ENCODE measurements at places on chromosomes 7 and 10.

DNA sequence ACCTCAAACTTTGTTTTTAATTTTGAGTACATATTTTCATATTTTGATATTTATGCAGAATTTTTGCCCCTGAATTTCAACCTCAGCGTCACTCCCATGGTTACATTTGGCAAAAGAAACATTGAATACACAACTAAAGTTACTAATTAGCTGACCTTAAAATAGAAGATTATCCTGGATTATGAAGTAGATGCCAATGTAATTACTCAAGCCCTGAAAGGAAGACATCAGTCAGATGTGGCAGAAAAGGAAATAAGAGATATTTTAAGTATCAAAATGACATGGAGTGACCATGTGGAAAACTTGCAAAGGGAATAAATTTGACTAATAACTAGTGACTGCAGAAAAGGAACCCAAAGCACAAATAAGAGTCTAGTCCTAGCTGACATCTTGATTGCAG lies 701.3 kb upstream of the KCND2 start:
- H3K4me1 ChIP-seq = no peaks in the 10 kb centered on the region
- H3K27ac ChIP-seq = no peak overlapping the region
- no peak overlapping the region for H3K4me3 ChIP-seq
- DNase-seq = no peak
- no peaks in the 10 kb centered on the region for H3K36me3 ChIP-seq
- H3K27me3 ChIP-seq = no peaks in the 10 kb centered on the region

DNA sequence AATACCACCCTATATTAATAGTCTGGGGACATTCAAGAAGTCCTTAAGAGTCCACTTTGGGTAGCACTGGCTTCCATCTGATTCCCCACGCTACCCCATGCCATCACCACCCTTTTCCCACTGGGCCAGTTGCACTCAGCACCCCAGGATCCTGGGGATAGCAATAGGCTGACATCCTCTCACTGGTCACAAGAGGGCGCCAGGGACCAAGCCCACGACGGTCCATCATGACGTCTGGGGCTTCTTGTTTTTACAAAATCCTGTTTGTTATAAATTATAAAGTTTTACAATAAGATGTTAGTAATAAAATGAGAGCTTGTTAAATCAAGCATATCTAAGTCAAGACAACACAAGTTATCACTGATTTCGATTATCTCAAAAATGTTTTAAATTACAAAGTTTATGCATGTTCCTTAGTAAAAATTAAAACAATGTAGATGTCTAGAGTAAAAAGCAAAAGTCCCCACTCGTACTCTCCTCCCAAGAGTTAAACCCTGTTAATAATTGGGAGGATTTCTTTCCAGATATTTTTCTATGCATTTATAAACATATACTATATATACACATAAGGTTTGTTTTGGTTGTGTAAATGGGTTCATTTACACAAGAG lies 15.4 kb downstream of the GPNMB start:
- H3K27ac ChIP-seq = no peak overlapping the region
- no peak for DNase-seq
- H3K36me3 ChIP-seq = peaks cover 81% of the 10 kb centered on the region
- H3K4me3 ChIP-seq = no peak overlapping the region
- H3K4me1 ChIP-seq = no peaks in the 10 kb centered on the region
- H3K27me3 ChIP-seq = no peaks in the 10 kb centered on the region

- H3K36me3 ChIP-seq = no peaks in the 10 kb centered on the region
- H3K4me1 ChIP-seq = no peaks in the 10 kb centered on the region
Measured at GRCh38 chr7:66377714-66378113, 172.6 kb downstream of the TPST1 start.

DNA sequence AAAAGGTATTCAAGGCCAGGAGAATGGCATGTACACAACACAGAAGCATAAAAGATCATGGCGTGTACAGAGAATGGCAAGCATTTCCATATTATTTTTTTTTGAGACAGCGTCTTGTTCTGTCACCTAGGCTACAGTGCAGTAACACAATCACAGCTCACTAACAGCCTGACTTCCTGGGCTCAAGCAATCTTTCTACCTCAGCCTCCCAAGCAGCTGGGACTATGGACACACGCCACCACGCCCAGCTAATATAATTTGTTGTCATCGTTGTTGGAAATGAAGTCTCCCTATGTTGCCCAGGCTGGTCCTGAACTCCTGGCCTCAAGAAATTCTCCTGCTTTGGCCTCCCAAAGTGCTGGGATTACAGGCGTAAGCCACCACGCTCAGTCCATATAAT lies 27.3 kb downstream of the ANXA7 start:
- peaks cover 13% of the 10 kb centered on the region for H3K36me3 ChIP-seq
- H3K27ac ChIP-seq = no peak overlapping the region
- H3K4me3 ChIP-seq = no peak overlapping the region
- no peaks in the 10 kb centered on the region for H3K4me1 ChIP-seq

- H3K36me3 ChIP-seq = no peaks in the 10 kb centered on the region
- no peak overlapping the region for H3K27ac ChIP-seq
- H3K4me3 ChIP-seq = no peak overlapping the region
- no peak for DNase-seq
- H3K27me3 ChIP-seq = no peaks in the 10 kb centered on the region
- peaks cover 22% of the 10 kb centered on the region for H3K4me1 ChIP-seq
Measured at GRCh38 chr10:21317902-21318301, 207.6 kb downstream of the SKIDA1 start.

GRCh38 chr7:108402865-108403264 lies 53.4 kb downstream of the NRCAM start:
- no peaks in the 10 kb centered on the region for H3K4me1 ChIP-seq
- H3K27ac ChIP-seq = no peak overlapping the region
- no peak for DNase-seq

- no peaks in the 10 kb centered on the region for H3K4me1 ChIP-seq
- H3K4me3 ChIP-seq = no peak overlapping the region
- DNase-seq = no peak
- no peak overlapping the region for H3K27ac ChIP-seq
- no peaks in the 10 kb centered on the region for H3K36me3 ChIP-seq
- H3K27me3 ChIP-seq = no peaks in the 10 kb centered on the region
Measured at GRCh38 chr10:120685136-120685535, 166.0 kb upstream of the WDR11 start.

- DNase-seq = no peak
- H3K27ac ChIP-seq = peak overlapping the region; percentile 85
- no peak overlapping the region for H3K4me3 ChIP-seq
- peaks cover 23% of the 10 kb centered on the region for H3K36me3 ChIP-seq
- no peaks in the 10 kb centered on the region for H3K27me3 ChIP-seq
Measured at GRCh38 chr7:100801833-100802568, 25.3 kb downstream of the EPHB4 start.

GRCh38 chr7:83936056-83936708 lies 258.4 kb downstream of the SEMA3A start:
- no peak for DNase-seq
- H3K36me3 ChIP-seq = no peaks in the 10 kb centered on the region
- H3K27me3 ChIP-seq = no peaks in the 10 kb centered on the region
- H3K4me3 ChIP-seq = no peak overlapping the region
- no peak overlapping the region for H3K27ac ChIP-seq

DNA sequence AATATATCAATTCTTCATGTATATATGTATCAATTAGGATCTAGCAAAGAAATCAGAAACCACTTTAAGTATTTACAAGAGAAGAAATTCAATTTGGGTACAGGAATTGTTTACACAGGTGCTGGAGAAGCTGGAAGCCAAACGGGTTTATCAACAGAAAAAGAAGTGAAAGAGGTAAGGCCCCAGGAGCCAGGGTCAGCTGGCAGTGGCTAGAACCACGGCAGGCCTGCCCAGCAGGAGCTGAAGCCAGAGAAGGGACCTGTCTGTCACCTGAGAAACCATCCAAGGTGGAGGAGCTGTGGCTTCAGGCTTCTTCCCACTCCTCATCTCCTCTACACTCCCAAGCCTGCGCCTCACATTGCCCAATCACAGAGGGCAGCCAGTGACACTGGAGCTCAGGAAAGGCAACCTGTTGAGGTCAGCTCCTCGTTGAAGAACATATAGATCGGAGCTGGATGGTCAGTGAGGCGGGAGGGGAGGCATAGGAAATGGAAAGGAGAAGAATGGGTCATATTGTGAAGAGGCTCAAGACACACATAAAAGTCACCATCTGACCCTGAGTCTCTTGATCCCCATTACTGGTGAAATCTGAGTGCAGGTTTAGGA lies 182.6 kb downstream of the REEP3 start:
- H3K27ac ChIP-seq = peak overlapping the region; percentile 7
- H3K4me1 ChIP-seq = no peaks in the 10 kb centered on the region
- H3K27me3 ChIP-seq = no peaks in the 10 kb centered on the region

DNA sequence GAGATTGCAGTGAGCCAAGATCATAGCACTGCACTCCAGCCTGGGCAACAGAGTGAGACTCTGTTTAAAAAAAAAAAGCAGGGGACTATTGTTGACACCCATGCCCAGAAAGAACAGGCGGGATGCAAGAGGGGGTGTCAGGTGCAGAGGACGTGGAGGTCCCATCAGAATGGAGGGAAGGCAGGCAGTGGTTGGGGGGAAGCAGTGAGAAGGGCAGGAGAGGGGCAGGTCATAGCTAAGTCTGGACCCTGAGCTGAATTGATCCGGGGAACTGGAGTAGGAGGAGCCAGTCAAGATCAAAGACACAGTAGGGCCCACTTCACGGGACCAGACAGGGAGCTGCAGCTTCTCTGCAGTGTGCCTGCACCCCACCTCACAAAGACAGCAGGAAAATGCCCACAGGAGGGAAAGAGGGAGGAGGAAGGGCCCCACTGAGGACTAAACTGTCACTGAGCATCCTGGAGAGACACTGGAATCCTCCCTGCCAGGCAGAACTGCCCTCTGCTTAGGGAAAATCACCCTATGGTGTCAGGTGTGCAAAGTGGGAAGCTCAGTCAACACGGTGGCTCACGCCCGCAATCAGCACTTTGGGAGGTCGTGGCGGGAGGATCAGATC lies 27.3 kb upstream of the ECHDC3 start:
- H3K4me3 ChIP-seq = no peak overlapping the region
- no peak overlapping the region for H3K27ac ChIP-seq
- no peaks in the 10 kb centered on the region for H3K27me3 ChIP-seq
- DNase-seq = no peak
- H3K4me1 ChIP-seq = peaks cover 27% of the 10 kb centered on the region

- H3K4me3 ChIP-seq = no peak overlapping the region
- no peaks in the 10 kb centered on the region for H3K4me1 ChIP-seq
- no peak for DNase-seq
- no peaks in the 10 kb centered on the region for H3K36me3 ChIP-seq
- H3K27ac ChIP-seq = no peak overlapping the region
- H3K27me3 ChIP-seq = no peaks in the 10 kb centered on the region
Measured at GRCh38 chr7:29937132-29937531, 52.5 kb downstream of the SCRN1 start.

DNA sequence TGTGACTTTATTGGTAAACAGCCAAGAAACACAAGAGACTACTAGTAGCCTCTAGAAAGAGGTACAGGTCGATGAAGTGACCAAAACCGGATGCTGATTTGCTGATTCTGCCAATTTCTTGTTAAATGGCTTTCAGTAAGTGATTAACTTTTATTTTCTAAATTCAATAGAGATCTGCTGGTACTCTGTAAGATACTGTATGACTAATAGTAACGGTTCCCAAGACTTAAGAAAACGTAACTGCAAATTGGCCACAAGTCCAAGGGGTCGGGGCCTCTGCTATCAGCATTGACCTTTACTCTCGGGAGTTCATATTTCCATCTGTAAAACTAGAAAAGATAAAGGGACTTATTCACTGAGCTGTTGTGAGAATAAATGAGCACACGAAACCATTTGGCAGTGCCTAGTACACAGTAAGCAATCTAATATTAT lies 1.4 kb downstream of the FAM3C start:
- H3K4me3 ChIP-seq = no peak overlapping the region
- H3K36me3 ChIP-seq = no peaks in the 10 kb centered on the region
- DNase-seq = no peak
- peaks cover 3% of the 10 kb centered on the region for H3K4me1 ChIP-seq
- no peaks in the 10 kb centered on the region for H3K27me3 ChIP-seq

- H3K36me3 ChIP-seq = peaks cover 53% of the 10 kb centered on the region
- H3K27me3 ChIP-seq = no peaks in the 10 kb centered on the region
- no peak overlapping the region for H3K27ac ChIP-seq
Measured at GRCh38 chr7:129391546-129392171, 42.6 kb upstream of the STRIP2 start.

GRCh38 chr10:34109952-34110702 lies 705.0 kb downstream of the PARD3 start:
- H3K27me3 ChIP-seq = no peaks in the 10 kb centered on the region
- no peak overlapping the region for H3K4me3 ChIP-seq
- no peak for DNase-seq
- no peaks in the 10 kb centered on the region for H3K36me3 ChIP-seq
- no peaks in the 10 kb centered on the region for H3K4me1 ChIP-seq
- H3K27ac ChIP-seq = no peak overlapping the region

DNA sequence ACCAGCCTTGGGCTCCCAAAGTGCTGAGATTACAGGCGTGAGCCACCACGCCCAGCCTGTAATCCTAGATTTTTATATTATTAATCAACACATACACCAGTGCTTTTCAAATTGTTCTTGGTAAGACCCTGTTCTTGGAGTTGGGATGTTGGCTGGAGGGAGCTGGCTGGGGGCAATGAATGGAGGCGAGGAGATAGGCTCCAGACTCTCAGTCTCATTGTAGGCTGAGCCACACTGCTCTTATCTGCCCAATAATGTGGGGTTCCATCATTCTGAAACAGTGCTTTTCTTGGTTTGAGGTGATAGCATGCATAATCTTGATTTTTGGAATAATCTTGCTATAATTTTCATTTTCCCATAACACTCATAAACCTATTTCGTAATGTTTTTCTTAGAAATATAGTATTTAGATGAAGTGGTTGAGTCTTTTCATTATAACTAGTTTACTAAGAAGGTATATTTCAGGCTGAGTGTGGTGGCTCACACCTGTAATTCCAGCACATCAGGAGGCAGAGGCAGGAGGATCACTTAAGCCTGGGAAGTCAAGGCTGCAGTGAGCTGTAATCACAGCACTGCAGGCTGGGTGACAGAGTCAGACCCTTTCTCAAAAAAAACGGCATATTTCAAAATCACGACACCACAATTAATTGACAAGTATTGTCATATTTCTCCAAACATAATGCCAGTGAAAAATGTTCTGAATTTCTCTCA lies 65.1 kb upstream of the LYZL2 start:
- H3K4me1 ChIP-seq = no peaks in the 10 kb centered on the region
- DNase-seq = no peak
- H3K36me3 ChIP-seq = no peaks in the 10 kb centered on the region
- H3K4me3 ChIP-seq = no peak overlapping the region

DNA sequence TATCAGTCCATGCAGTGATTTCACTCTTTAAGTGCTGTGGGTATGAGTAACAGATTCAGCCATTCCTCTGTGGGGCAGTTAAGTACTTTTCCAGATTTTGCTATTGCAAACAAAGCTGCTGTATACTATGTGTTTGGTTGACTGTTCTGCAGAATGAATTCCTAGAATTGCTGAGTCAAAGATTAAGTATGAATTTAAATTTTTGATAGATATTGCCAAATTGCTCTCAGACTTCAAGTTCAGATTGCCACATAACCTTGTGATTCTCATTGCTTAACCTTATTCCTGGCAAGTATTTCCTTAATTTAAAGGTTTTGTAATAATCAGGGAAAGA lies 21.6 kb upstream of the SAR1A start:
- H3K36me3 ChIP-seq = peaks cover 12% of the 10 kb centered on the region
- no peak overlapping the region for H3K4me3 ChIP-seq
- no peak overlapping the region for H3K27ac ChIP-seq
- DNase-seq = no peak

GRCh38 chr7:98993024-98993897 lies 114.9 kb downstream of the TRRAP start:
- peaks cover 54% of the 10 kb centered on the region for H3K36me3 ChIP-seq
- no peaks in the 10 kb centered on the region for H3K27me3 ChIP-seq
- no peak for DNase-seq
- no peak overlapping the region for H3K27ac ChIP-seq

GRCh38 chr7:36439624-36440023 lies 50.0 kb downstream of the ANLN start:
- H3K4me3 ChIP-seq = no peak overlapping the region
- H3K27ac ChIP-seq = no peak overlapping the region
- H3K27me3 ChIP-seq = no peaks in the 10 kb centered on the region
- no peak for DNase-seq
- H3K36me3 ChIP-seq = no peaks in the 10 kb centered on the region
